ENCODE measurements at places on chromosomes 2 and 18.
A peak's percentile ranks its signal among the peaks of the same experiment; 100 is the strongest.

GRCh38 chr18:27763936-27764335 is 413.0 kb downstream of the CDH2 start:
- no peak for DNase-seq

DNA sequence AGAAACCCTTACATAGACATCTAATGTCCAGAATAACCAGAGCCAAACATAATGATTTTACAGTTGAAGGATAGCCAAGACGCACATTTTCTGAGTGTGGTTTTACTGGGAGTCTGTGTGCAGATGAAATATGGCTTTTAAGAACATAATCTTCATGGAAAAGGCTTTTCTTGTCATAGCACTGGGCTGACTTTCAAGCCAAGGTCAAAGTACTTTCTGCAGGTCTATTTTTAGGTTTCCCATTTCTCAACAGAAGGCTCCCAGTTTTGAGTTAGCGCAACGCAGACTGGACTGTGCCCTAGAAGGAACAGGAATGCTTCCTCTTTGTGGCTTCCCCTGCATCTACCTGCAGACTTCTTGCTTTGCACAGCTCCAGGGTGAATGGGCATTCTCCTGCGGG is 92.3 kb upstream of the UPP2 start:
- DNase-seq: peak; percentile 37

DNA sequence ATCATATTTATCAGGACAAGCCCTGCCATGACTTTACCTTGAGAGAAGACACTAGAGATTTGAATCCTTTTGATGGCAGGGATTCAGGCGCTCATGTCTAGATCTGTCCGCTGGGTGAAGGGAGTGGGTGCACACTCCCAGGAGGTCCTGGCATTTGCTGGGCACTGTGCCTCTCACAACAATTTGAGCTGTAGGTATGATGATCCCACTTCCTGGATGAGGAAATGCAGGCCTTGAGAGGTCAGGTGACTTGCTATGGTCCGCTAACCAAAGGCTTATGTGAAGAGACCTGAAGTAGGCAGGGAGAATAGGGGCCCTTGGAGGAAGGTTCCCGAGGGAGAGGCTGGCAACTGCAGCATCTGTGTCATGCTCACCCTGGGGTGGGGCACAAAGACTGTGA is 206.1 kb downstream of the HAUS1 start:
- DNase-seq: no peak

DNA sequence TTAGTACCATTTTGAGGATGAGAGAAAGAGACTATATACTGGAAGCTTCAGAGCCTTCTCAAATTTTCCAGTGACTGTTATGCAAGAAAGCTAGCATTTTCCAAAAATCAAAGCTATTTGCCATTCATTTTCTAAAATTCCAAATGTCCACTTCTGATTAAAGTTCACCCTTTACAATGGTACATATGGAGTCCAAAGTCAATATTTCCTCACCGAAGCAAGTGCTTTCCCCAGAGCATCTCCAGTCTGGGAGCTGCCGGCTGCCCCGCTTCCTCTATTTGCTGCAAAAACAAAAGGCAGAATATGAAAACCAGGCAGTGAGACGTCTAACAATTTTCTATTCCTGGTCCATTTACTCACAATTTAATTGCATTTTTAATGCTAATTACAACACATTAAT is 302.0 kb upstream of the CCDC68 start:
- no peak for DNase-seq

DNA sequence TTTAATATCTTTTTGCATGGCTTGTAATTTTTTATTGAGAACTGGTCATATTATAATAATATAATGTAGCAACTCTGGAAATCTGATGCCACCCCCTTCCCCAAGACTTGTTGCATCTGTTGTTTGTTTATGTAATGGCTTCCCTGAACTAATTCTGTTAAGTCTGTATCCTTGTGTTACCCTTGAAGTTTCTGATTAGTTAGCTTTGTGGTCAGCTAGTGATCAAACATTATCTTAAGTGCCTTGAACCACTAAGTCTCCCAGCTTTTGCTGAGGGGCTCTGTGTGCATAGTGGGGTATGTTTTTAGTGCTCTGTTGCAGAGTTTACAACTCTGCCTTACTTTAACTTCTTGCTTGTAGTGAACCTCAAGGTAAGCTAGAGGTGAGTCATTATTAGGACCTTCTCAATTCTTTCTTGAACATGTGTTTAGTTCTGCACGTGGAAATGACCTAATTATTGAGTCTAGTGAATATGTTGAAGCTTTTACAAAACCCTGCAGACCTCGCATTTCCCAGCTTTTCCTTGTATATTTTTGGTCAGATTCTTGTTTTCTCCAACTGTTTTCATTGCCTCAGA is 24.8 kb downstream of the SMCHD1 start:
- no peak for DNase-seq

DNA sequence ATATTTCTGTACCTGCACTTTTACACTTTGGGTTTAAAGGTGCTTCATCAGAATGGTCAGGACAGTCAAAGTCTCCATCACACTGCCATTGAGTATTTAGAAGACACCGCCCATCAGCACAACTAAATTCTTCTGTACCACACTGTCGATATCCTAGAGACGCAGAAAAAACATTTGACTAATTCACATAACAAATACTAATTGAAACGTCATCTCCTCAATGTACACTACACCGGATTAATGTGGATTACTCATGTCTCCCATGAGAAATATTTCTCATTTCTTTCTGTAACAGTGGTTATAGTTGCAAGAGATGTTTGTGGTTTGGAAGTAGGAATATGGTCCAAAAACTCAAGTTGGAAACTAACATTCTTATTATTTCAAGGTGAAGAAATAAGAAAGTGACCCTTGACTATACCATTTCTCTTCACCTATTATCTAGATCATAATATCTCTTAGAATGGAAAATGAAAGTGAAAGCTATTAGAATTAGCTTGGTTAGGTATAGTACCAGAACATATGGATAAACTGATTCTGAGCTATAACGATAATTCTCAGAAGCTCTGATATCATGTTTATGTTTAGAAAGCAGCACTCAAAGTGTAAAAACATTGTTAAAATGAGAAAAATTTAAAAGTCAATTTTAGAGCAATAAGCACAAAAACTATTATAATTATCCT is 1627.7 kb downstream of the LRP1B start:
- DNase-seq: no peak

- no peak for DNase-seq
Measured at GRCh38 chr2:211132046-211132445, 575.6 kb downstream of the CPS1 start.

Measured in inflammatory macrophage (primary cell).